Central memory CD8-positive, alpha-beta T cell (primary cell): ENCODE measurements at places on chromosomes 12 and 14.

DNA sequence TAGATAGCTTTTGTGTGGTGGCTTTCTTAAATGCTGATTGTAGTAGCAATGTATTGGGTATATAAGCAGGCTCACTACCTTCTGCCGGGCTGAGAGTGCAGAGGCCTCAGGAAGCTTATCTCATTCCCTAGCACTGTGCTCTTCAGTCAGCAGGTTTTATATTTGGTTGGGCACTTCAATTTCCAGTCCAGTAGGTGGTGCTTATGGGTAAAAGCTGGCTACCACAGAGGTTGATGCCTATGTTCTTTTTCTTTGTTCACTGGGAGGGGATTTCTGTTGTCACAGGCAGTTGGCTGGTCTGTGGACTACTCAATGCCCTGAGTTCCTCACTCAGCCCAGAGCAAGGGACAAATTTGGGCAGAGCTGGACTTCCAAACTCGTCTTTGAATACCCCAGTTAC is 43.0 kb upstream of the GLIPR1 start:
- H3K4me1 ChIP-seq: peaks cover 6% of the 10 kb centered on the region
- no peaks in the 10 kb centered on the region for H3K27me3 ChIP-seq
- no peak for DNase-seq
- H3K36me3 ChIP-seq: no peaks in the 10 kb centered on the region

GRCh38 chr12:49296034-49296835 is 1.3 kb downstream of the PRPH start:
- no peak overlapping the region for H3K27ac ChIP-seq
- H3K4me1 ChIP-seq: no peaks in the 10 kb centered on the region
- H3K36me3 ChIP-seq: no peaks in the 10 kb centered on the region
- peaks cover 66% of the 10 kb centered on the region for H3K27me3 ChIP-seq
- DNase-seq: peak; percentile 31

GRCh38 chr12:123948796-123949769 is 23.5 kb downstream of the CCDC92 start:
- no peak for DNase-seq
- no peak overlapping the region for H3K4me3 ChIP-seq
- H3K27me3 ChIP-seq: no peaks in the 10 kb centered on the region
- H3K36me3 ChIP-seq: peaks cover 4% of the 10 kb centered on the region
- peaks cover 21% of the 10 kb centered on the region for H3K4me1 ChIP-seq

- no peaks in the 10 kb centered on the region for H3K27me3 ChIP-seq
- H3K4me1 ChIP-seq: peaks cover 60% of the 10 kb centered on the region
- peak; percentile 93 for DNase-seq
- peaks cover 17% of the 10 kb centered on the region for H3K36me3 ChIP-seq
- peak overlapping the region; percentile 95 for H3K27ac ChIP-seq
Measured at GRCh38 chr14:51846631-51847488, 13.6 kb upstream of the GNG2 start.

- H3K36me3 ChIP-seq: no peaks in the 10 kb centered on the region
- no peak for DNase-seq
- no peak overlapping the region for H3K4me3 ChIP-seq
Measured at GRCh38 chr12:93745286-93745685, 68.1 kb downstream of the CRADD start.

DNA sequence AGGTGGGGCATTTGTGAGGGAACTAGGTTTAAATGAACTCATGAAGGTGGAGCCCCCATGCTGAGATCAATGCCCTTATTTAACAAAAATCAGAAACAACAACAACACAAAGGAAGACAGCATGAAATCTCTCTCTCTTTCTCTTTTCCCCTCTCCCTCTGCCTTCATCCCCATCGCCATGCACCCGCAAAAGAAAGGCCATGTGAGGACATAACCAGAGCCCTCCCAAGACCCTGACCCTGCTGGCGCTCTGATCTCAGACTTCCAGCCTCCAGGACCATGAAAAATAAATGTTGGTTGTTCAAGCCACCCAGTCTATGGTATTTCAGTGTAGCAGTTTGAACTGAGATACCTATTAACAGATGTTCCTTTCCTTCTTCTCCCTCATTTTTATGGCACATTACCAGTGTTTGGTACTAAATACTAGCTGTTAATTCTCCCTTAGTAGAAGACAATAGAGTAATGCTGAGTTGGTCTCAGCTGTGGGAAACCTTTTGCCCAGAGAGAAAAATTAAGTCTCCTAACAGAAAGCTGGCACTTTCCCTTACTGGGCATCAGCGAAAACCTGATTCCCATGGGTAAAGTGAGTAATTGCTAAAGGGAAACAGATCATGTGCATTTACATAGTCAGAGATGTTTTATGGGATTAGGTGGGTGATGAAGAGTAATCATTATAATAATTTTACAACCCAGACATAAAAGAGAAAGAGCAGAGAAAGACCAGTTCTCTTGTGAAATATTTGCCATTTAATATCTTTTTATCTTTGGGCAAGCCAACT is 264.0 kb upstream of the PLEKHG7 start:
- H3K27me3 ChIP-seq: no peaks in the 10 kb centered on the region
- no peak overlapping the region for H3K27ac ChIP-seq
- H3K36me3 ChIP-seq: peaks cover 2% of the 10 kb centered on the region
- peaks cover 7% of the 10 kb centered on the region for H3K4me1 ChIP-seq
- no peak overlapping the region for H3K4me3 ChIP-seq
- no peak for DNase-seq

DNA sequence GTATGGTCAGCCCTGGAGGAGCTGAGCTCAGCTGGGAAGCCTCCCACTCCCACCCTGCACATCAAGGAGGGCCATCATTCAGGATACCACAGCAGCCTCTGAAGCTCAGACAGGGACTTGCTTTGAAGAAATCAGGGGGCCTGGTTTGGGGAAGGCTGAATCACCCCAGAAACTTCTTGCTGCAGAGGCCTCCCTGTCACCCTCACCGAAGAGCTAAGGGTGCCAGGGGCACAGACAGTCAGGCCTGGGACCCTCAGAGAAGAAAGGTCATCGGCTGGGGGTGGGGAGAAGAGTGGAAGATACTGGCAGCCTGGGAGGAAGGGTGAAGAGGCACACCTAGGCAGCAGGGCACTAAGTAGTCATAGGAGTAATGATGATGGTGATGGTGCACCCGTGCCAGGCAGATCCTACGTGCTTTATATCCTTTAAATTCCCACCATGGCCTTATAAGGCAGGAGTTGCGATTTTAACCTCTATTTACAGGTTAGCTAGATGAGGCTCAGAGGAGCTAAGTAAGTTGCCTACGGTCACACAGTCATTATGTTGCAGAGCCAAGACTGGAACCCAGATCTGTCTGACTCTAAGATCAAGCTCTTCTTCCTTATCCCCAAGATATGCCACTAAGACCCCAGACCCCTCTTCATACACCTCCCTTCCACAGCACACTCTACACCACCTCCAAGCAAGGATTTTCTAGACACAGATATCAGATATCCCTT is 28.5 kb upstream of the PNMA1 start:
- peaks cover 26% of the 10 kb centered on the region for H3K36me3 ChIP-seq
- DNase-seq: no peak
- H3K27me3 ChIP-seq: no peaks in the 10 kb centered on the region
- peak overlapping the region; percentile 85 for H3K27ac ChIP-seq

DNA sequence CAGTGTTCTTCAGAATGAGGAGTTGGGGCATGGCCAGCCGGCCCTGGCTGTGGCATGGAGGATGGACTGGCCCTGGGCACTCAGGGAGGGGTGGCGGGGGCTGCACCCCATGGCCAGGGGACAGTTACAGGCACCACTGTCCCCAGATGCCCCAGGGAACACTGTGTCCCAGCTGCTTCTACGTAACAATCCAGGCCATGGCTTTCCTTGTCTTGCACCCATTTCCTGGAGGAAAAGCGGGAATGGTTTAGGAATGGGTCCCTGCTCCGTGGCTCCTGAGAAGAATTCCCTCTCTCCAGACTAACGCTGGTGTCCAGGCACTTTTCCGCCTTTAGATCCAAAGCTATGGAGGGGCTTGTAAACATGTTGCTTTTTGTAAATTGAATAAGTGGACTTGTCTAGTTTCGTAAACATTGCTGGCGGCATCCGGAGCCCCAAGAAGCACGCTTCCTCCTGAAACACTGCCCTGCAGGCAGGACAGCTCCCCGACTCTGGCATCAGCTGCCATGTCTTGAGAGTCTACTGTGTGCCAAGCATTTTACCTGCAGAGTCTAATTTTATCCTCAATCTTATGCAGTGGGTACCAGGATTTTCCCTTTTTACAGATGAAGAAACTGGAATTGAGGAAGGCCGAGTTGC is 238.3 kb downstream of the SLC41A2 start:
- DNase-seq: no peak
- peak overlapping the region; percentile 78 for H3K4me3 ChIP-seq
- H3K4me1 ChIP-seq: peaks cover 76% of the 10 kb centered on the region
- peaks cover 19% of the 10 kb centered on the region for H3K36me3 ChIP-seq
- peak overlapping the region; percentile 99 for H3K27ac ChIP-seq

- peaks cover 10% of the 10 kb centered on the region for H3K27me3 ChIP-seq
- H3K36me3 ChIP-seq: no peaks in the 10 kb centered on the region
- no peaks in the 10 kb centered on the region for H3K4me1 ChIP-seq
- H3K27ac ChIP-seq: no peak overlapping the region
- DNase-seq: no peak
Measured at GRCh38 chr12:115798309-115798917, 479.1 kb downstream of the MED13L start.

- H3K4me3 ChIP-seq: no peak overlapping the region
- no peaks in the 10 kb centered on the region for H3K27me3 ChIP-seq
- no peak for DNase-seq
- no peak overlapping the region for H3K27ac ChIP-seq
- H3K36me3 ChIP-seq: peaks cover 16% of the 10 kb centered on the region
Measured at GRCh38 chr12:67284561-67284960, 15.4 kb downstream of the CAND1 start.

DNA sequence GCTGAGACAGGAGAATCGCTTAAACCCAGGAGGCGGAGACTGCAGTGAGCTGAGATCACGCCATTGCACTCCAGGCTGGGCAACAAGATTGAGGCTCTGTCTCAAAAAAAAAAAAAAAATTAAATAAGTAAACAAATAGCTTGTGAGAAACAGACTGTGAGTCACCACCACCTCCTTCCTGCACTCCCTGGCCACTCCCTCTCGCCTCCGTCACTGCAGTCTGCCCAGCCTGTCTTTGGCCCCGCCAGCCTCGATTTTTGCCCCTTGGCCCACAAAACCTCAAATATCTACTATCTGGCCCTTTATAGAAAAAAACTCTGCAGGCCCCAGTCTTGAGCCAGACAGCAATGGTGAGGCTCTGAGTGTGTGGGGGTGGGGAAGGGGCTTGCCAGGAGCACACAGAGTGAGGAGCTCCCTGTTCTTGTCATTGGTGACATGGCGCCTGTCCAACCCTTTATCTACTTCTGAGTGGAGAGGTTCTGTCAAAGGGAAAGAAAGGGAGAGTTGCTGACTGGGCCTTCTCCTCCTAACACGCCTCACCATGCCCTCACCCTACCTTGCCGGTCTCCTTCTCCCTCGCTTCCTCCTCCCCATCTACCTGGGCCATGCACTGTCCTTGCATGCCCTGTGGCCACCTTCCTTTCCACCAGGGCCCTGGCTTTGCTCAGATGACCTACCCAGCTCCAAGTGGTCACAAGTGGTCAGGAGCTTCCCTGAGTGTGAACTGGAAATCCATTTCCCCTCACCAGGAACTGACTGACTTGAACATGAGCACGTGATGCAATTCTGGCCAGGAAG is 22.1 kb downstream of the LGMN start:
- peak overlapping the region; percentile 64 for H3K27ac ChIP-seq
- peaks cover 10% of the 10 kb centered on the region for H3K27me3 ChIP-seq
- H3K4me3 ChIP-seq: no peak overlapping the region

DNA sequence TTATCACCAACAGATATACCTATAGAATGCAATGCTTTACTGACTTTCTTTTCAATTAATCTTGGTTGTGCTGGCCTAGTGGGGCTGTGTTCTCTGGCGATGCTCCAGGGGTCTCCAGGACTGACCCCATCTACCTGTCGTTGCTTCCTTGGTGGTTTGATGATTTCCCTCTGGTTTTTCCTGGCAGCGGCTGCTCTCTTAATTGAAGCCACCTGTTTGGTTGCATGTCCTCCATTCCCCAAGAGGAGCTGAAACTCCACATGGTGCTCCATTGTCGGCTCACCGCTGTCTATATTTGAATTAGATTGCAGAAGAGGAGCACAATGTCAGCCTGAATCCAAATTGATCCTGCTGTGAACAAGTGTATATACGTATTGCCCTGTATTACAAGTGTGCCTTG is 7.1 kb upstream of the IFNG-AS1 start:
- peaks cover 1% of the 10 kb centered on the region for H3K4me1 ChIP-seq
- no peak overlapping the region for H3K27ac ChIP-seq
- no peak for DNase-seq
- H3K36me3 ChIP-seq: no peaks in the 10 kb centered on the region
- peaks cover 17% of the 10 kb centered on the region for H3K27me3 ChIP-seq

- DNase-seq: peak; percentile 98
- peak within 1 kb of the TSS; percentile 98 for H3K27ac ChIP-seq
- H3K4me3 ChIP-seq: peak within 1 kb of the TSS; percentile 90
- H3K4me1 ChIP-seq: peaks cover 8% of the 10 kb centered on the region
Measured at GRCh38 chr14:102304611-102305506, at the start of gene MOK. MOK (minus strand) TSS chr14:102305164; CDS start chr14:102304968, 196 bp downstream.

DNA sequence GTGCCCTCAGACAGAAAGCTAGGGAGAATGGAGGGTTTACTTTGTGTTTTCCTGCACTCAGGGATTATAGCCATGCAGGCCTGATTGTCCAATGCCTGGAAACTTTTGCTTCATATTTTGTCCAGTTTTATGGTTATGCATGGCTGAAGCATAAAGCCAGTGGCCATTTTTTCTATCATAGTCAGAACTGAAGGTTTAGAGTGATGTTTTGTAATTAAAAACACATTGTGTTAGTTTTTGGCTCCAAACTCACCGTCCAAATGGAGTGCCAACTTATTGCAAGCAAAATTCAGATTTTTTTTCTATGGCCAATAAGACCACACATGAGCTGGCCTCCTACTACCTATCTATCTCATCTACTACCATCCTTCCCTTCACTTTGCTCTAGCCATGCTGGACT is 40.2 kb upstream of the ATP2B1 start:
- DNase-seq: no peak
- H3K27me3 ChIP-seq: no peaks in the 10 kb centered on the region
- H3K4me3 ChIP-seq: no peak overlapping the region
- no peak overlapping the region for H3K27ac ChIP-seq
- H3K36me3 ChIP-seq: no peaks in the 10 kb centered on the region

GRCh38 chr14:103020271-103021170 is 36.8 kb downstream of the CDC42BPB start:
- no peaks in the 10 kb centered on the region for H3K36me3 ChIP-seq
- H3K27ac ChIP-seq: no peak overlapping the region
- no peak overlapping the region for H3K4me3 ChIP-seq
- H3K27me3 ChIP-seq: peaks cover 91% of the 10 kb centered on the region
- DNase-seq: no peak

GRCh38 chr12:5577741-5578140 is 145.8 kb downstream of the NTF3 start:
- no peaks in the 10 kb centered on the region for H3K4me1 ChIP-seq
- H3K36me3 ChIP-seq: no peaks in the 10 kb centered on the region
- no peak overlapping the region for H3K27ac ChIP-seq

DNA sequence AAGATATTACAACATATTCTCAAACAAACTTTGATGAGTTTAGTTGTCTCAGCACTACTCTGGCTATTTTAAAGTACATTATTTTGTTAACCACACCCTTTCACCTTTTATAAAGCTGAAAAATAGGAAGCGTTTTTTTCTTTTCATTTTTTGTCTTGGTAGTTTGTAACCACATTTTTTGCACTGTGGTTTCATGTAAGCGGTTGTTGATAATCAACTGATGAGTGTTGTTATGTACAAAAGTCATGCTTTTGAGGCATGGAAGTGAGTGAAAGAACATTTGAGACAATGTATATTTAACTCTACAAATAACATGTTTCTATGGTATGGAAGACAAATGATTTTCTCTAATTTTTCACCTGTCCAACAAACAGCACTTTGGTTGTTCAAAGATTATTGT is 52.1 kb upstream of the ATP2B1 start:
- no peaks in the 10 kb centered on the region for H3K27me3 ChIP-seq
- H3K27ac ChIP-seq: peak overlapping the region; percentile 95
- peak overlapping the region; percentile 45 for H3K4me3 ChIP-seq
- peaks cover 8% of the 10 kb centered on the region for H3K36me3 ChIP-seq
- DNase-seq: no peak
- peaks cover 53% of the 10 kb centered on the region for H3K4me1 ChIP-seq
